ENCODE measurements at places on chromosomes 12 and 14. TPM values are rescaled to one million over a fixed set of nuclear protein-coding genes. Genes with fewer than 3 reads are reported as not detected.

DNA sequence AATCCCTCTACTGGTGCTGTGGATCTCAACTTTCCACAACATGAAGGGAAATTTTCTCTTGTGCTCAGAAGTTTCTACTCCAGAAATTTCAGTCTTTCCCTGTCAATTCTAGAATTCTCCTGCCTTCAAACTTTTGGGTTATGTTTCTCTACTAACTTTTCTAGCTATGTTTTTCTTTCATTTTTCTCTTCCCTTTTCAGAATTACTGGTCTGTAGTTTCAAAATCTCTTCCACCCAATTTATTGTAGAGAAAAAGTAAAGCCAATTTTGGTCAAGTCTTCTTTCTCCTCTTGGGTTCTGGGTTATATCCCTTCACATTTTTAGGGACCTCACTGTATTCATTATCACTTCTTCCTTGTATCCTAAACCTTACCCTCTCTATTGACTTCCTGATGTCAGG is 18.9 kb downstream of the CNTN1 start:
- DNase-seq, result no peak

PPTC7 gene
- 12.8 TPM for polyA plus RNA-seq

GNPTAB gene
- polyA plus RNA-seq, result 19.6 TPM

RAPGEF3 gene
- polyA plus RNA-seq, result 10.5 TPM

DNA sequence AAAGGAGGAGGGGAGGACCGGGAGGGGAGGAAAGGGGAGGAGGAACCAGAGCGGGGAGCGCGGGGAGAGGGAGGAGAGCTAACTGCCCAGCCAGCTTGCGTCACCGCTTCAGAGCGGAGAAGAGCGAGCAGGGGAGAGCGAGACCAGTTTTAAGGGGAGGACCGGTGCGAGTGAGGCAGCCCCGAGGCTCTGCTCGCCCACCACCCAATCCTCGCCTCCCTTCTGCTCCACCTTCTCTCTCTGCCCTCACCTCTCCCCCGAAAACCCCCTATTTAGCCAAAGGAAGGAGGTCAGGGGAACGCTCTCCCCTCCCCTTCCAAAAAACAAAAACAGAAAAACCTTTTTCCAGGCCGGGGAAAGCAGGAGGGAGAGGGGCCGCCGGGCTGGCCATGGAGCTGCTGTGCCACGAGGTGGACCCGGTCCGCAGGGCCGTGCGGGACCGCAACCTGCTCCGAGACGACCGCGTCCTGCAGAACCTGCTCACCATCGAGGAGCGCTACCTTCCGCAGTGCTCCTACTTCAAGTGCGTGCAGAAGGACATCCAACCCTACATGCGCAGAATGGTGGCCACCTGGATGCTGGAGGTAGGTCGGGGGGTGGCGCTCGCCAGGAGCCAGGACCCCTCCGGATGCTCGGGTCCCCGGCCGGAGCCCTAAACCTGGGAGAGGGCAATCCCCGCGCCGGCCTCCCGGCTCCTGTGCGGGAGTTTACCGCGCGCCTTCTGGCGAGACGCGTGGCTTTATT is at the start of gene CCND2:
TSS of gene CCND2 (plus strand) at position 111 of the 744 bp plus-strand sequence. CDS start at position 390, 279 bp downstream.
- peak; percentile 97 for DNase-seq

DNA sequence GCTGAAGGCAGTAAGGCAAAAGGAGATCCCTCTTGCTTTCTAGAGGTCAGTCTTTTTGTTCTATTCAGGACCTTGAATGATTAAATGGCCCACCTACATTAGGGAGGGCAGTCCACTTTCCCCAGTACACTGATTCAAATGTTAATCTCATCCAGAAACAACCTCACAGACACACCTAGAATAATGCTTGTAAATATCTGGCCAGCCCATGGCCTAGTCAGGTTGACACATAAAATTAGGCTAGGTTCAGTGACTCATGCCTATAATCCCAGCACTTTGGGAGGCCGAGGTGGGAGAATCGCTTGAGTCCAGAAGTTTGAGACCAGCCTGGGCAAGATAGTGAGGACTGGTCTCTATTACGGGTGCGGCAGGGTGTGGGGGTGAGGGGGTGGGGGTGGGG is 43.5 kb downstream of the MIPOL1 start:
- no peak for DNase-seq

GRCh38 chr14:69753860-69754259 is 13.1 kb upstream of the SRSF5 start:
- DNase-seq, result no peak

DNA sequence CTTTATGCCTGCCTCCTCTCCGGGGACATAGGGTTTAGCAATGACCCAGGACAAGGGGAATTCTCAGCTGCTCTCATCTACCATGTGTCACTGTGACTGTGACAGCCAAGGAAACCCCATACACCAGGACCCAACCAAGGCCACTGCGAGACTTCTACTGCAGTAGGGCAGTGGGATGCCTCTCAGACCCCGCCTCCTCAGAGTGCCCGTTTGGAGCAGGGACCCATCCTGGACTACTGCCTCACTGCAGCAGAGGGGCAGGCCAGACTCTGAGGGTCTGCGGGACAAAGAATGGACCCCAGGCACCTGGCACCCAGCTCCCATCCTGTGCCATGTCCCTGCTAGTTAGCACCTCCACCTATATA is 71.3 kb upstream of the DDX11 start:
- no peak for DNase-seq

Measured in muscle of arm (tissue), 14 donors.